ENCODE measurements at places on chromosomes 1 and 21. TPM values are rescaled to one million over a fixed set of nuclear protein-coding genes. Genes with fewer than 3 reads are reported as not detected.
A peak's percentile ranks its signal among the peaks of the same experiment; 100 is the strongest.

Gene RNU1-2
- total RNA-seq, result not detected

Gene LDLRAD1
- total RNA-seq, result not detected

Gene S100A7
- total RNA-seq, result not detected

Gene CD1B
- total RNA-seq, result not detected

GRCh38 chr1:42328047-42328625, 6.9 kb downstream of the FOXJ3 start:
- no peak for DNase-seq

GRCh38 chr1:210677533-210677932, 348.8 kb downstream of the HHAT start:
- DNase-seq, result no peak

DNA sequence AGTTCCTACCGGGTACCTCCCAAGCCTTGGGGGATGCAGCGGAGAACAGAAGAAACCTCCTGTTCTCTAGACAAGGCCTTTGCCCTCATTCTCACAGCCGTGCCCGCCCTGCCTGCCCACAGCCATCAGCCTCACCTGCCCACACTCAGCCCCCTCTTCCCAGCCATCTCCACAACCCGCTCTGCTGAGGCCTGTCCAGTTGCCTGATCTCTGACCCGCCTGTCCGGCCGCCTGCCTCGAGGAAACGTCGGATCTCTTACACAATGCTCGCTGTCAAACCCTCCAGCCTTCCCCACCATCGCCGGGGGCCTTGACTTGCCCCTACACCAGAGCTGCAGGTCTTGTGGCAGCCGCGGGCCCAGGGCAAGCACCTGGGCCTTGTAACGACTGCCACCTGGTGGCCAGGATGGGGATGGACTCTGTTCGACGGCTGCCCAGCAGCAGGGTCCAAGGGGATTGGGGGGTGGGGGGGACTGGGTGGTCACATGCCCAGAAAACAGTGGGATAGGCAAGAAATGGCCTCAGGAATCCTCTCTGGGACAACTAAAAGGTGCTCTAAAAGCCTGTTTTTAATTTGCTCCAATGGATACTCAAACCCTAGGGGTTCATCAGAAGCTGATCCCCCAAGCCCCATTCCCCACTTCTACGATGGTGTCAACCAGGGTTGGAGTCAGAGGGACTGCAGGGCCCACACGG, 31.0 kb downstream of the SLC45A1 start:
- DNase-seq, result peak; percentile 65

DNA sequence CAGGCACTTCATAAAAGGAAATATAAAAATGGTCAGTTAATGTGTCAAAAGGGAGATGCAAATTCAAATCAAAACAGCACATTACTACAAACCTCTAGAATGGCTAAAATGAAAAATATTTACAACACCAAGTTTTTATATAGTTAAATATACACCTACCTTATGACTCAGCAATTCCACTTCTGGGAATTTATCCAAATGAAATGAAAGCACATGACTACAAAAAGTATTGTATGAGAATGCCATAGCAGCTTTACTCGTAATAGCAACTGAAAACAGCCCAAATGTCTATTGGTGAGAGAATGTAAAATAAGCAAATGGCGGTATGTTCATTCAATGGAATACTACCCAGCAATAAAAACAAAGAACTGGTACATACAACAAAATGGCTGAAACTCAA, 175.8 kb upstream of the SPAG17 start:
- no peak for DNase-seq

DNA sequence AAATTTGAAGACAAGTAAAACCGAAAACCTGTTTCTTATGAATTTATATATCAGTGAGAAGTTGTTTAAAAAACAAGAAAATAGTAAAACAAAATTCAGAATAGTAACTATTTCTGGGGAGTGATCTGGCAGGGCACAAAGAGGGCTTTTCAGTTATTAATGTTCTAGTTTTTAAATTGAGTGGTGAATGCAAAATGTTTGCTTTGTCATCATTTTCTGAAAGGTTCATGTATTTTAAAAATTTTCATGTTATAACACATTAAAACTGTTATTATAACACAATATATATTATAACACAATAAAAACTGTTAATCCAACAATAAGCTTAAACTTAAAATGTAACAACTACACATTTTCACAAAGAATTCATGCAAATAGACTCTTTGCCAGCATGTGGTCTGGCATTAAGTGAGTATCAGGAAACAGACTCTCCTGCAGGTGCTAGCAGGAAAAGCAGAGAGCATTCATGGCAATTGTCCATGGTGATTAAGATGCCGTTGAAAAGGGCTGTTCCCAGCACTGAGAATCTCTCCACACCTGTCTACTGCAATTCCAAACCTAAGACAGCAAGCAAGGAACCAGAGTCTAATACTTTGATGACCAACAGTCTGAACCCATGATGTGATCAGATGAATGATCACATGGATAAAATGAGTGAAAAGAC, 204.9 kb downstream of the TBX15 start:
- DNase-seq, result no peak

GRCh38 chr21:42669041-42669440, 15.6 kb downstream of the PDE9A start:
- no peak for DNase-seq

DNA sequence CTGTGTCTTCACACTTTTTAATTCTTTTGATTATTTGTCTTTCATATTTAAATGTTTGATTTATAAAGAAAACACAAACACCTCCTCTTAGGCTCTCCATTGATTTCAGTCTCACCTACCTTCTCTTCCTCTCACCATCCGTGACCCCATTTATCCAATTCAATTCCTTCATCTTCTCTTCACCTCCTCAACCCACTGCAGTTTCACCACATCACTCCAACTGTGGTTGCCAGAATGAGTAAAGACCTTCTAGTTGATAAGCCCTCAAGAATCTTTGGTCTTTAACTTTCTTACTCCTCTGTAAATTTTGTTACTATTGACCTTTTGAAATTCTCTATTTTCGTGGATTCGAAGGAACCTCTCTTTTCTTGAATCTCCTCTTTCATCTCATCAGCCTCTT, 260.7 kb downstream of the CHRM3 start:
- no peak for DNase-seq

GRCh38 chr1:117707371-117707770, 101.5 kb downstream of the TENT5C start:
- DNase-seq, result no peak

DNA sequence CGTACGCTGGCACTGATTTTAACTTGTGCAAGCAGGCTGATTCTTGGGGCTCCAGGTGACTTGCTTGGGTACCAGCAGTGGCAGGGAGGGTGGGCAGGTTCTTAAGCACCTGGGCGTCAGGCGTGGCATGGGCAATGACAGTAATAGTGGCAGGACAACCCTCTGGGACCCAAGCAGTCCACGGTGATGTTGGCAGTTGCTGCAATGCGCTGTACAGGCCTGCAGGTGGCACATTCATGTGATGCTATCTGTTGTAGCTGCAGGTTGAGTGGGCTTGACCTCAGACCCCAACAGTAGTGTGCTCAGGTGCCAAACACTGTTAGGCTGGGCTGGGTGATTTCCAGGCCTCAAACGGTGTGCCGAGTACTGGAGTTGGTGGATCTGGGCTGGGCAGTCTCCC, 10.2 kb upstream of the OR10J4 start:
- no peak for DNase-seq

- no peak for DNase-seq
These were observed 29.9 kb downstream of the LRRC38 start for GRCh38 chr1:13483946-13484345.

DNA sequence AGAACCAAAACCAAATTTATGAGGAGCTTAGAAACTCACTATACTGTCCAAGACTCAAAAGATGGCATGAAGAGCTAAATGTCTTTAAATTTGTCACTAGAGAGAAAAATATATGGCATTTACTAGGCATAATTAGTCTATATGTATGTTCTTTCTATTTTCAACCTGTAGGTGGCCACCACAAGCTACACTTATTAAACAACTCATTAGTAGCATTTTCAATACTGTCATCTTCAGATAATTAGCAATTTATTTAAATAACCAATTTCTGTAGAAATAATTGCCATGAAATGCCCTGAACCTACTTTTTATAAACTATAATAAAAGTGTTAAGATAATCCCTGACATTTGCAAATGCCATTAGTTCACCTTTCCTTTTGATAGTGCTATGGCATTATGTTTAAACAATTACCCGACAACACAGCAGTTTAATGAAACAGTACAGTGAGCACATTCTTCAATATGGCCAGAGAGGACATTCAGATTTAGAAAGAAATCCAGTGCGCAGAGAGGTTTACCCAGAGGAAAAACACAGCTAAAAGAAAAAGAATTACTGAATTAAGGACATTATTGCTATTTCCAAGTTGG, 522.5 kb downstream of the PTBP2 start:
- peak; percentile 37 for DNase-seq

GRCh38 chr1:190711069-190711468, 233.4 kb upstream of the BRINP3 start:
- no peak for DNase-seq

DNA sequence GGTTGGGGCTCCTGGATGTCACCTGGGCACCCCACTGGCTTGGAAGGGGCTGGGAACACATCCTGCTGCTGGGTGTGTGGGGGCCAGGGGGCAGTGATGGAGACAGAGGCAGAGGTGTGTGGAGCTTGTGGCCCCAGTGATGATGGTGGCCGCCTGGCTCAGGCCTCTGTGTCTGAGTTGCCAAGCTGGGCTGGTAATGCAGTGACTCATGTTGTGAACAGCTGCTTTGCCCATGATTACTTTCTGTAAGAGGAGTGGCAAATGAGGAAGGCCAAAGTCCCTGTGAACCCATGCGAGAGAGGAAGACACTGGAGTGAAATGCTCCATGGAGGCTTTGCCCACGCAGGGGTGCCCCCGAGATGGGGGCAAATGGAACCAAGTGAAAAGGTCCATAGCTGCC, 86.8 kb downstream of the KCNJ6 start:
- peak; percentile 26 for DNase-seq

GRCh38 chr1:156042828-156043227, 10.8 kb downstream of the UBQLN4 start:
- DNase-seq, result no peak

DNA sequence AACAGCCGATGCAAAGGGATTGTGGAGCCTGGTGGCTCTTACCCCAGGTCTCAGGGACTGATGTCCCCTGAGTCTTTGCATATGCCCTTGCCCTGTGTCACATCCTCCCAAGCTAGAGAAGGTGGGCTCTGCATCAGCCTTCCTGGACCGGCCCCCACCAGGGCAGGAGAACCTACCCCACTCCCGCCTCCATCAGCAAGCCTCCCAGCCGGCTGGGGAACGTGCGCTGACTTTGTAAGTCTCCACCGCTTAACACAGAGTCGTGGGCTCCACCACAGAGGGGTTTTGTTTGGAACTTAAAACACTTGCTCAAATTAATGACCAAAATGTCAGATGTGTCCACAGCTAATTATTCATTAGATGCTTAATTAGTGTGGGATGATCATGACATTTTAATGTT, 255.2 kb upstream of the VAMP3 start:
- no peak for DNase-seq

DNA sequence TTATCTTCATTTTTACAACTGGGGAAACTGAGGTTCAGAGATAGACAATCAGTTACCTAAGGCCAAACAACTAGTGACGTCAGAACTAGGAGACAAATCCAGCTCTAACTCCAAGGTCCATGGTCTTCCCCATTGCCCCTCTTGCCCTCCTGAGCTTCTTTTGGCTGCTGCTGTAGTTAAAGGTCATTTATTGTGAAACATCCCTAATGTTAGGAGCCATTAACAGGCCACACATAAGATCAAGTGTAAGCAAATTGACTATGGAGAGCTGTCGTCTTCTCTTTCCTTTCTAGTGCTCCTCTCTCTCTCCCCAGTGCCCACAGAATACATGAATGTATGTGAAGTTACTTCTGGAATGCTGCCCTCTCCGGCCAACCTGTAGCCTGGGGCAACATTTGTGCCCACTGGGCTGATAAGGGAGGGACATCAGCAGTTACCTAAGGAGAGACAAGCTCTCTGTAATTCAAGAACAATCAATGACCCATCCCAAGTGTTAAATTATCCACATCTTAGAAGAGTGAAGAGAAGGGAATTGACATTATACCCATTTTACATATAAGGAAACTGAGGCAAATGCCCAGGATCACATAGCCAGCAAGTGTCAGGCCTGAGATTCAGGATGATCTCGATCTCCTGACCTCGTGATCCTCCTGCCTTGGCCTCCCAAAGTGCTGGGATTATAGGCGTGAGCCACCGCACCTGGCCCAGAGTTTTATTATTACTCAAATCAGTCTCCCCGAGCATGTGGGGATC, 40.1 kb downstream of the PTAFR start:
- DNase-seq, result no peak

GRCh38 chr1:45395051-45395450, 54.8 kb upstream of the MUTYH start:
- DNase-seq, result no peak

- no peak for DNase-seq
These were observed 32.2 kb downstream of the FAM177B start for GRCh38 chr1:222769181-222769580.

GRCh38 chr21:34974162-34974981, 74.7 kb downstream of the RUNX1 start:
- peak; percentile 27 for DNase-seq

DNA sequence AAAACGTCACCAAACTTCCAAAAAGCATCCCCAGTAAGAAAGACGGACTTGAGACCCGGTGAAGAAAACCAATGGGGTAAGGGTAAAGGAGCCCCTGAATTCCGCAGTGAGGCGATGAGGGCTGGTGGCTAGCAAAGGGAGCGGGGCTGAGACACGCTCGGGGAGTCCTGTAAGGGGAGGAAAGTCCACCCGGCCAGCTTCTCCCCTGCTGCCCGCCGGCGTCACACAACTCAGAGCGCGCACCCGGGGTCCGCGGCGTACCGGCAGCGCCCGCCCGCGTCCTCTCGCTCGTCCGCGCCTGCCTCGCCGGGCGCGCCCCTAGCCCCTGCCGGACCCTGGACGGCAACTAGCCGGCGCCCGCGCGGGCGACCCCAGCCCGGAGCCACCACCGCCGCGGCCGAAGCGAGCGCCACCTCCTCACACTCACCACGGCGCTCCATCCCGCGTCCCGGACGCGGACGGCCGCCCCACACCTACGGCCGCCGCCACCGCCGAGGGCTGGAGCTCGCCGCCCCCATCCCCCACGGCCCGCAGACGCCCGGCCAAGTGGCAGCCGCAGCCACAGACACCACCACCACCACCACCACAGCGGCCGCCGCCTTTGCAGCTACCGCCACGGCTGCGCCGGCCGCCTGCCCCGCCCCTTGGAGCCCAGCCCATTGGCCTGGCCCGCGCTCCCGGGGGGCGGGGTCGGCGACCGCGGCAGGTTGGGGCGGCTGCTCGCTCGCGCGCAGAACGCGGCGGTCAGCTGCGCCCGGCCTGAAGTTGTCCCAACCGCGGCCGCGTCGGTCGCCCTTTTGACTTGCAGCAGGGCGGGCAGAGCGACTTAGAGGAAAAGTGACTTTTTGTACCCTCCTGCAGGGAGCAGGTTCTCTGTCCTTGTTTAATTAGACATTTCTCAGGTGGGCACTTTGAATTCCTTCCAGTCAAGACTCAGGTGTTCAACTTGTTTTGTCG, 10.0 kb upstream of the ARHGAP29 start:
- DNase-seq, result peak; percentile 38

GRCh38 chr1:26854906-26855305, 8.0 kb upstream of the SFN start:
- DNase-seq, result no peak

DNA sequence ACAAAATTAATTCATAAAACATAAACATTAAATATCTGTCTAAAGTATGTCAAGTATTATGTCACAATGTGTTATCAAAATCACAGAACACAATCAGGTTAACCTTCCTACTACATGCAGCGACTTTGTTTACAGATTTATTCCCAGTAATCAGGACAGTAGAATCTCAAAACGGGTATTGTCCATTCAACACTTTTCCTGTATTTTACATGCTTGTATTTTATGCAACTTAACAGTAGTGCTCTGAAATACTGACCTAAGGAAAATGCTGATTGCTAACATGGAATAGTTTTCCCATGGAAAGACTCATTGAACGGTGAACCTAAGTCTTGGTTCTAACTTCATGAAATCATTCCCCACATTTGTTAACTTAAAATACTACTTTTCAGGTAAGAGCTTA, 2.3 kb downstream of the SERBP1 start:
- no peak for DNase-seq
